ENCODE measurements at places on chromosomes 13 and 19. TPM values are rescaled to one million over a fixed set of nuclear protein-coding genes. Genes with fewer than 3 reads are reported as not detected.

The ZNF440 gene
- 7.8 TPM for total RNA-seq

The ZNF585A gene
- total RNA-seq: 5.6 TPM

The ZNF528 gene
- 9.2 TPM for total RNA-seq

The ZNF865 gene
- 2.2 TPM for total RNA-seq

The ZIK1 gene
- total RNA-seq: 1.5 TPM

The DNAAF3 gene
- 2.0 TPM for total RNA-seq

The RPL13A gene
- total RNA-seq: 6,095 TPM

The LHB gene
- not detected for total RNA-seq

GRCh38 chr19:51702103-51702824 is 9.1 kb downstream of the SPACA6 start:
- DNase-seq: no peak

- DNase-seq: no peak
Observed at GRCh38 chr19:19775891-19776205, 42.9 kb upstream of the ZNF14 start.

GRCh38 chr19:18589380-18590272 is 1.0 kb downstream of the REX1BD start:
- DNase-seq: peak; percentile 61

DNA sequence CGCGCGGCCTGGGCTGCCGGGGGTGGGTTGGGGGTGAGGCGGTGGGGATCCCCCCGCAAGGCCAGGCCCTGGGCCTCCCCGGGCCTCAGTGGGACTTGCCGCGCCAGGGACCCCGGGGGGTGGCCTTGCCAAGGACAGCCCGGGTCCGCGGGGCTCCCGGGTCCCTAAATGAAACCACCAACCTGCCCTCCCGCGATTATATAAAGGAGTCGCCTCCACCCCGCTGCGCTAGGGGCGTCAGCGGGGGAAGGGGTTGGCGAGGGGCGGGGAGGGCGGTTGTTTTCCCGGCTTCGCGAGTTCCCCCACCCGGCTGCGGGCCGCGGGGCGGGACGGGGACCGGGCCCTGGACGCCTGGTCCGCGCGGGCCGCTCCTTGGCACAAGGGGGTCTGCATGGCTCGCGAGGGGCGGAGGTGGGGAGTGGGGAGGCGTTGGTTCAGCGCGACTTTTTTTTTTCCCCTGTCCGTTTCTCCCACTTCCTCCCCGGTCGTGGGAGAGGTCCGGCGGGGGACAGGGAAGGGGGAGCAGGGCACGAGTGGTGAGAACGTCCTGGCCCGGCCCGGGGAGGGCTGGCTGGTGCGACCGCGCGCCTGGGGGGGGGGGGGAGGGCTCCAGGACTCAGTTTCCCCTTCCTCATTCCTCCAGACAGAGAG is 822 bp upstream of the ZBTB7A start:
- no peak for DNase-seq

- no peak for DNase-seq
Observed at GRCh38 chr19:38211151-38211591, 12.9 kb downstream of the DPF1 start.

GRCh38 chr13:80824229-80824628 is 483.3 kb upstream of the SPRY2 start:
- DNase-seq: no peak

DNA sequence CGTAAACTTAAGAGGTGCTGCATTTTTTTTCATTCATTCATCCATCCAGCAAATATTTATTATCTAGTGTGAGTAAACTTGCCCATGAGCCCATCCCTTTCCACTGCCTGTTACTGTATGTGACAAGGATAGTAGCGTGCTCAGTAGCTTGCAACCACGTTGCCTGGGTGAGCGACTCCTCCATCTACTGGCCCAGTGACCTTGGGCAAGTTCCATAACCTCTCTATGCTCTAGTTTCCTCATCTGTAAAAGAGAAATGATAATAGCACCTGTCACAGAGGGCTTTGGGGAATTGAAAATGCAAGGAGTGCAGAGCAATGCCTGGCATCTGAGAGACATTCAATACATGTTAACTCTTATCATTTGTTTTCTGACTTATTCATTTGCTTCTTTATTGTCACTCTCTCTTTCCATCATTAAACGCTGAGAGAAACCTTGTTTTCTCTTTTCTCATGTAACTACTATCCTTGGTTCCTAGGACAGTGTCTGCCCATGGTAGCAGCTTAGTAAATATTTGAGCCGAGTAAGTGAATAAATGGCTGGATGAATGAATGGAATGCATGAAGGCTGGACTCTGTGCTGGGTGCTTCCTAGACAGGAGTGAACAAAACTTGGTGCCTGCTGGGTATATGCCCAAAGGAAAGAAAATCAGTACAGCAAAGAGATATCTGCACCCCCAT is 19.9 kb downstream of the LRCH1 start:
- DNase-seq: no peak

- peak; percentile 61 for DNase-seq
Observed at GRCh38 chr13:67416047-67416925, 186.2 kb upstream of the PCDH9 start.

- DNase-seq: no peak
Observed at GRCh38 chr13:114081761-114082681, 50.4 kb downstream of the RASA3 start.

DNA sequence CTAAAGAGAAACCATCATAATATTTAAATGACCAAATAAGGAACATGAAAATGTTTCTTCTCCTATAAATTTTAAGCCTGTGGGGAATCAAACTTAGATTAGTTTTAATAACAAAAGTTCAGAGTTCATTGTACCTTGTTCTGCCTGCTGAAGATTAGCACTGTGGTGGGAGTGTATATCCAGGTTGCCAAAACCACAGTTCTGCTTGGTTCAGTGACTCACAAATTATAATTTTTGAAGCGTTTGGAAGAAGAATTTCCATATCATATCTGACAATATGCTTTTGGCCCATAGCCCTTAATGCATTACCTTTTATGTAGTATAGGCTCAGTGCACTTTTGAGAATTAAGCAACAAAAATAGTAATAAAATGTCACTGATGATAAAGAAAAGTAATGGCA is 545.2 kb downstream of the GPC6 start:
- no peak for DNase-seq

- no peak for DNase-seq
Observed at GRCh38 chr13:62280590-62280989, 864.9 kb upstream of the PCDH20 start.

DNA sequence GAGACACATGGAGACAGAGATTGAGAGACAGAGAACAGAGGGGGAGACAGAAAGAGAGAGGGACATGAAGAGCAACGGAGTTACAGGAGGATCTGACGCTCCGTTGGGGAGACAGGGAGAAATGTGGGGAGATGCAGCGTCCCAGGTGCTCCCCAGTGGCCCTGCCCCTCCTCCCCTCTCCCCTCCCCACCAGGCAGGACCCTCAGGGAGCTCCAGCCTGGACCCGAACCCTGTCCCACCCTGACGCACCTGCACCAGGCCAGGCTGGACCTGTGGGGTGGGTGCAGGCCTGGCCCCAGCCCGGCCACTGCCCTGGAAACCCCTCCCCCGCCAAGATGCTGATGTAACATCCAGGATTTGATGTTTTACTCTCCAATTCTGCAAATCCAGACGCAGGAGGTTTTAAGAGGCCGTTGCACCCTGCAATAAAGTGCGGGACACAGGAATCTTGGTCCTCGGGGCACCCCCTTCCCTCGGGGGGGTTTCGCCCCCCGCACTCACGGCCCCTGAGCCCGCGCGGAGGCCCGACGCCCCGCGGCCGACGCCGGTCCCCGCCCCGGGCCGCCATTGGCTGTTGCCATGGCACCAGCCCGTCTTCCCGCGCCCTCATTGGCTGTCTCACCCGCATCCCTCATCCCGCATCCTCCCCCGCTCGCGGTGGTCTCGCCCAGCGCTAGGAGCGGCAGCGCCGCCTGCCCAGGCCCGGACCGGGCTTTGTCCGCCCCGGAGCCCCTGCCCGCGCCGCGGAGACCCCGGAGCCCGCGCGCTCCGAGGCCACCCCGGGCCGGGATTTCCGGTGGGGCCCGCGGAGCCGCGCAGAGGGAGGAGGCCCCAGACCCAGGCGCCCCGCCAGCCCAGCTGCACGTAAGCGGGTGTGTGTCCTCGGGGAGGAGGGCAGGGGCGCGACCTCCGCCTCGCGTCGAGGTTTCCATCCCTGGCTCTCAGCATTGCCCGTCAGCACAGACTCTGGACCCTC is at the start of gene APC2:
APC2 (plus strand) TSS at position 655 of the 976 bp plus-strand sequence. CDS start 2,881 bp downstream, outside the sequence.
- no peak for DNase-seq

DNA sequence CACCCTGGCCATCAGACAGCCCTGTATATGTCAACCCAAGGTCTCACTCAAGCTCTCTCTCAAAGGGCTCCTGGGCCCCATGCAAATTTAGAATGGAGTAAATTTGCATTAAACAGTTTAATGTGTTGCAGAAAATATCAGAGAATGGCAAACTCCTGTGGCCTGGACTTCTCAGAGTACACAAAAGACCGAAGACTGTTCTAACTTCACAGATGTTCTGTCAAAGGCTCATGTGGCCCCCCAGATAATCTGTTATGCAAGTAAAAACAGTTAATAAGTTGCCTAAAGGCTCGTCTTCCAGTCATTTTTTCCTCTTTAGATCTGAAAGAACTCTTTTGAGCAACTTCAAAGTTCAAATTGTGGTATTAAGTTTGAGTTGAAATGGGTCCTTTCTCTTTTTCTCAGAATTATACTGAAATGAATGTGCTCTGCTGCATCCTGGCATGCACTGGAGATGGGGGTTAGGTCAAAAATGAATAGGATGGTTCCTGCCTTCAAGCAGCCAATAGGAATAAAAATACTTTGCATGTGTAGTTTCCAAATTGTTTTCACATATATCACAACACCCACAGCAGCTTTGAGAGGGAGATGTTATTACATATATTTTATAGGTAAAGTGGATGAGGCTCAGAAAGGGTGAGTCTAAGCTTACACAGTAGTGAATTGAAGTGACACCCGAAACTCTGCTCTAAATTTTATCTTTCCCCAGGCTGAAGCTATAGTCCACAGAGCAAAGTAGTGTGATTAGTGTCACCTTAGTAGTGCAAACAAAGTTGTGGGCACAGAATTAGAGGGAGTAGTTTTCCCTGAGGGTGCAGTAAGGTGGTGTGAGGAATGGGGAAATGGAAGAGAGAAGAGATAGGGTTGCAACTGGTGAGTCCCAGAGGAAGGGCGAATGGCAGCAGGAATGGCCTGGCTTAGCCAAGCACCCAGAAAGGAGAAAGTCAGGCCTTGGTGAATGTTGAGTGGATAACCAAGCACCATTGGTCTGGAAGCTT is 205.0 kb upstream of the RFC3 start:
- DNase-seq: no peak

- DNase-seq: no peak
Observed at GRCh38 chr19:37988758-37989635, 82.0 kb downstream of the SIPA1L3 start.

DNA sequence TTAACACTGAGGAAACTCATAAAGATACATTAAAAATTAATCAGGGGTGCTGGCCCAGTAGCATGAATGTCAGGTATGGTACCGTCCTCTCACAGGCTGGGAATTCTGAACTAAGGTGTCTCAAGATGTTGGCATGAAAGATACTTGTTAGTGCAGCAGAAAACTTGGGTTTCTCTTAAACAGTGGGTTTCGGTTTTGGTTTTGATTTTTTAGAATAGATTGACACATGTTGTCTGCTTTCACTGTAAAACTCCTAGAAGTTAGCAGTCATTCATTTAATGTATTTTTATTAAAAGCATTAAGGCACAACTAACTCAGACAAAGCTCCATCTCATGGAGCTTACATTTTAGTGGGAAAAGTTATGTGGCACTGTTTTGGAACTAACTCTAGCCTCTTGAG is 3.5 kb upstream of the OBI1 start:
- no peak for DNase-seq

DNA sequence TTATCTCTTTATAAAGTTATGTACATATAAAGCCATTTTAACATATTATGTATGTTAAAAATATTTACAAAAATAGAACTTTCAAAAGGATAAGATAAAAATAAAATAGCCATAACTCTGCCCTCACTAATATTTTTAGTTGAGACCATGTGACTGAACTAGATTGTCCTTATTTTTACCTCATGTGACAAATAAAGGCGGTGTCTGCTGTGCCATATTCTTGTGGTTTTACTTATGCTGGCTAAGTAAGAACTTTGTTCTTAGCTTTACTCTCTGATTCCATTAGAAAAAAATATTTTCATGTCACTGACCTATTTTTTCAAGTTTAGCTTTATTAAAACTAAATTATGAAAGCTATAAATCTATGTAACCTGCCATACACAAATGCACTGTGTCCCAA is 135.6 kb upstream of the TSC22D1 start:
- DNase-seq: no peak

DNA sequence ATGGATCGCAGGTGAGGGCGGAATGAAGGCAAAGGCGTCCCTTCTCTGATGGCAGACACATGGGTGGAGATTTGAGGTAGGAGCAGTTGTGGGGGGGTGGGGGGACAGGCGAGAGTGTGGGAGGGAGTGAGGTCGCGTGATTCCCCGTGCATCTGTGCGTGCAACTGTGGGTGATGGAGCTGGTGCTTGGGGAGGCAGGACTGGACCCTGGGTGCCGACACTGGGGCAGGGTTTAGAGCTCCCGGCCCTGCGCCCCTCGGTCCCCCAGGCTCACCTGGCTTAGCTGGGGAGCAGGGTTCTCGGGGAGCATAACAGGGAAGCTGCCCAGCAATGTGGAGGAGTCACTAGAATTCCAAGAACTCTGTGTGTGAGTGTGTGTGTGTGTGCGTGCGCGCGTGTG is 3.4 kb downstream of the TMPRSS9 start:
- DNase-seq: no peak

GRCh38 chr13:36601186-36601585 is 72.6 kb upstream of the SERTM1 start:
- DNase-seq: peak; percentile 24

DNA sequence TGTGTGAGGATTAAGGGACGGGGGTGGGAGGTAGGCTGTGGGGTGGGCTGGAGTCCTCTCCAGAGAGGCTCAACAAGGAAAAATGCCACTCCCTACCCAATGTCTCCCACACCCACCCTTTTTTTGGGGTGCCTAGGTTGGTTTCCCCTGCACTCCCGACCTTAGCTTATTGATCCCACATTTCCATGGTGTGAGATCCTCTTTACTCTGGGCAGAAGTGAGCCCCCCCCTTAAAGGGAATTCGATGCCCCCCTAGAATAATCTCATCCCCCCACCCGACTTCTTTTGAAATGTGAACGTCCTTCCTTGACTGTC is 5.5 kb downstream of the FOSB start:
- DNase-seq: no peak

DNA sequence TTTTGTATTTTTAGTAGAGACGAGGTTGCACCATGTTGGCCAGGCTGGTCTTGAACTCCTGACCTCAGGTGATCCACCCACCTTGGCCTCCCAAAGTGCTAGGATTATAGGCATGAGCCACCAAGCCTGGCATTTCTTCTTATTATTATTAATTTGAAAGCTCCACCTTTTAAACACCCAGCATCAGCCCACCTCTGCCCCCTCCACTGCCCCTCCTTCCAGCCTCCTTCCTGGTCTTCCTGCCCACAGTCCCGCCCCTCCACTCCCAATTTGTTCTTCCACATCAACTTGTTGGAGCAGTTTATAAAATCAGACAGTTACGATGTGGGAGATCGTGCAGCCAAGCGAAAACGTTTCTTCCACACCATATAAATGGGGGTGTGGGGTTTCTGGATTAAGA is 7.8 kb upstream of the CLIP3 start:
- no peak for DNase-seq

- DNase-seq: no peak
Observed at GRCh38 chr13:24670174-24670573, 10.0 kb upstream of the ATP12A start.

All from HT1080 (cell line).